ENCODE measurements at places on chromosomes 2 and 18. TPM values are rescaled to one million over a fixed set of nuclear protein-coding genes. Genes with fewer than 3 reads are reported as not detected.

Gene CD207
- total RNA-seq: not detected

GRCh38 chr2:36178384-36178783, 177.2 kb upstream of the CRIM1 start:
- DNase-seq: no peak

Gene TMEM198
- total RNA-seq: 0.18 TPM

Gene OTOS
- total RNA-seq: not detected

GRCh38 chr18:46915800-46916550, 1.3 kb downstream of the PIAS2 start:
- peak; percentile 4 for DNase-seq
